Stimulated activated CD4-positive, alpha-beta T cell treated with anti-CD3 and anti-CD28 coated beads, Interleukin-15, amount 100 ng/mL, for 1 hour (primary cell): ENCODE measurements at places on chromosomes 7 and 10.

GRCh38 chr10:70866424-70866823, 21.9 kb downstream of the PCBD1 start:
- DNase-seq: no peak

DNA sequence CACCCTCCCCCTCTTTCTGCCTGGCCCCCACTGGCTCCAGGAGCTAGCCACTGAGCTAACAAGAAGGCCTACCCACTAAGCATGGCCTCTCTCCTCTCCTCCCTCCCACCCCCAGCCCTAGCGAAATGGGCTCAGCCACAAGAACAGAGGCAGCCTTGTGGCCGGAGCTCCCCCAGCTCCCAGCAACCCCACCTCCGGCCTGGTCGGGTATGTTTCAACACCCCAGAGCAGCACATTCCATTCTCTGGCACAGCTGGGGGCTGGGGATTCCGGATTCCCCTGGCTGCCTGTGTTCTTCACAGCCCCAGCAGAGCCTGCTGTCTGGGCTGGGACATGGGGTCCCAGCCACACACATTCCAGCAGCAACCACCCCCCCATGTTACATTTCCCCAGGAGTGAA, 9.0 kb downstream of the SFRP5 start:
- DNase-seq: no peak

GRCh38 chr10:116168329-116168728, 104.7 kb downstream of the GFRA1 start:
- DNase-seq: no peak

DNA sequence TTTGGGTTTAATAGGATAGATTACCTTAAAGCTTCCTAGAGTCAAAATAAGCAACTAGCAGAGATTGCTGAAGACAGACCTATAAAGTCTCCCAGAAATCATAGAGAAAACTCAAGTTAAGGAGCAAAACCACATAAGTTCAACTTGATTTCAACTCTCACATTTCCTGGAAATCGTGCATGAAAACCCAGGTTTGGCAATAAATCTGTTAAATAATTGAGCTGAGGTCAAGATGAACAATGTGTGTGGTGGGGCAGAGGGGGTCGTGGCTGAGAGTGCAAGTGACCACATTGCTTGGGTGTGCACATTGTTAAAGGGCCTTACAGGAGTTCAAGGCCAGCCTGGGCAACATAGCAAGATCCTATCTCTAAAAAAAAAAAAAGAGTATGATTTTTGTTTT, 636.5 kb downstream of the GALNT17 start:
- DNase-seq: no peak

DNA sequence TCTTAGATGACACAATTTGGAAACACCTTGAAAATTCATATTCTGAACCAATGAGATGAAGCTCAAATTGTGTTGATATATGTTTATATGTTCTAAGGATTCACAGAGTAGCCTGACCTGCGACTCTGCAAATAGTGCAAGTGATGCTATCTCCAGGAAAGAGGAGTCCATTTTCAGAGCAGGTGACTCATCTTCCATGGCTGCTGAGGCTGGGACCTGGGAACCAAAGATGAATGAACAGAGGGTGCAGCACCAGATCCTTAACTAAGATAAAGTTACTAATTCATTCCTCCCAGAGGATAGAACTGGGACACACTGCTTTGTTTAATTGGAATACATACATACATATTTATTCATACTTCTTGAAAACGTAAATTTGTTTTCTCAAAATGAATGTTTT, 240.6 kb upstream of the SEMA3C start:
- no peak for DNase-seq

GRCh38 chr7:49333180-49333881, 409.0 kb downstream of the CDC14C start:
- no peak for DNase-seq

- no peak for DNase-seq
Observed at GRCh38 chr7:41969561-41970105, 266.7 kb upstream of the INHBA start.

- DNase-seq: no peak
Observed at GRCh38 chr7:91201442-91202113, 62.7 kb upstream of the FZD1 start.

DNA sequence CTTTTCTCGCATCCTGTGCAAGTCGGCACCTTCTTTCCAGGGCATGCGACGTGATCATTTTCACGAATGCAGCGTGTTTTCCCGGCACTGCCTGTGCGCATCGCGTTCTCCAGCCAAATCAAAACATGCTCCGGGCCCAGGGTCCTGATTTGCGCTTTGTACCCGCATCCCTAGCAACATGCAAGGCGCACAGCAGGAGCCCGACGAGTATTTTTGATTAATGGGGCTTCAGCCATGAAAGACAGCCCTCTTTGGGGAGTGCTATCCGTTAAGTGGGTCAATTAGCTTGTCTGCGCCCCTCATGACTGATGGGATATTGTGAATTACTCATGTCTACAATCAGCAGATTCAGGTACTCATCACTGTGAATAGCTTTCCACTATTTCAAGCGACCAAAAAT, 243.3 kb upstream of the RNF32 start:
- DNase-seq: no peak

- DNase-seq: no peak
Observed at GRCh38 chr10:32950591-32951108, 7.4 kb downstream of the ITGB1 start.

DNA sequence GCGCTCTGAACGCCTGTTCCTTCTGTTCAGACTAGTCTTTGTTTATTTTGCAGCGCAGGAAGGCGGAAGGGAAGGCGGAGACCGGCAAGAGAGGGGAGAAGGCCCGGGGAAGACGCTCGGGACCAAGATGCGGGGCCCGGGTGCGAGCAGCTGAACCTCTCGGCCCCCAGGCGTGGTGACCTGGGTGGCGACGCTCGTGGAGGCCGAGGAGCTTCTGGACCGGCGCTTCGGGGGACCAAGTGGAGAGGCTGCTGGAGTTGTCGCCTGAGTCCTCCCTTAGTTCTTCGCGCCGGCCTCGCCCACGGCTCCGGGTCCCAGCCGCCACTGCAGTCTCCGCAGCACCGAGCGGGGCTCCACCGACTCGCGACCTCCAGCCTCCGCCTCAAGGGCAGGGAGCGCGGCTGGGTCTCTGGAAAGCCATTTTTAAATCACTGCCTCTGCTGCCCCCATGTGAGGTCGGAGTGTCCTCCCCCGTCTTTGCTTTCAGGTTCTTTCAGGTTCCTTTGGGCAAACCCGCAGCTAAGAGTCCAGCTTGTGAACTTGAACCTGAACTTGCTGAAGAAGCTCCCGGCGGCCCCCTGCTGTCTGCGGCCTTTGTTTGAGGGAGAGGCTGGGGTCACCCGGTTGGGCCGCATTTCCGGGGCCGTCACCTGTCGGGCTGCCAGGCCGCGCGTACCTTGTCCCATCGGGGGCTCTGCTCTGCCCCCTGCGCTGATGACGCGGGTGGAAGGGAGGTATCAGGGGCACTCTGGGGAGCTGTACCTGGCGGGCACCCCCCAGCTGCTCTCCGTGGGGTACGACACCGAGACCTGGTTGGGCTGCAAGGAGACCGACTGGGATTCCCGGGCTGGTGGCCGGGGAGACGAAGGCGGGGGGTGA, 136.0 kb downstream of the KIF20B start:
- no peak for DNase-seq

GRCh38 chr7:17155529-17155928, 142.9 kb upstream of the AHR start:
- DNase-seq: no peak

GRCh38 chr7:27235387-27236311, 7.0 kb upstream of the EVX1 start:
- DNase-seq: no peak

GRCh38 chr10:66931340-66931948, 5.6 kb downstream of the LRRTM3 start:
- no peak for DNase-seq

DNA sequence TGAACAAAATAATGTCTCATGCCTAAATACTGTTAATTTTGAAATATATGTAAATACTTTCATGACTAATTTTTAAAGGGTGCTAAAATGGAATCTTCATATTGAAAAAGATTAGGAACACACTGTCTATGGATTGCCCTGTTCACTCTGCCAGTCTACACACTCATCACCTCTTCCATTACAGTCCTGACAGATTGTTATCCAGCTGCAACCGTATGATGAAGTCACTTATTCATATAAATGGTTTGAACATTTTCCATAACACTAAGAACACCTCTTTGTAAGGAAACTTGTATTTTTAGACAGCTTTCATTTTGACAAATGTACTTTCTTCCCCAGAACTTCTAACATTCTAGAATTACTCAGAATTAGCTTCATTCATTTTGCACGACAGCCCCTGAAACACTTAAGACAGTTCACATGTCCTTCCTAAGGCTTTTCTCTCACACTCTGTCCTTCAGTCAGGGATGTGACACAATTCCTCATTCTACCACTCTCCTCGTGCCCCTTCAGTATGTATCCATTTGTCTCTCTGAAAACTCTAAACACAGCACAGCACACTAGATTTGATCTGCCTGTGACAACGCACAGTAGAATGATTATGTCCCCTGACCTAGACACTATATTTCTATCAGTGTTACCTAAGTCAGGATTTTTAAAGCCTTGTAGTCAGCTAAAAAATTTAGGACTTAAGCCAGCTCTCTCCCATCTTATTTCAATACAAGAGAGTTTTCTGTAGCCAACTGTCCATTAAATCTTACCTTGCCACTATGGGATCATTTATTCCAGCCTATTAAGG, 71.9 kb downstream of the ORC5 start:
- no peak for DNase-seq

DNA sequence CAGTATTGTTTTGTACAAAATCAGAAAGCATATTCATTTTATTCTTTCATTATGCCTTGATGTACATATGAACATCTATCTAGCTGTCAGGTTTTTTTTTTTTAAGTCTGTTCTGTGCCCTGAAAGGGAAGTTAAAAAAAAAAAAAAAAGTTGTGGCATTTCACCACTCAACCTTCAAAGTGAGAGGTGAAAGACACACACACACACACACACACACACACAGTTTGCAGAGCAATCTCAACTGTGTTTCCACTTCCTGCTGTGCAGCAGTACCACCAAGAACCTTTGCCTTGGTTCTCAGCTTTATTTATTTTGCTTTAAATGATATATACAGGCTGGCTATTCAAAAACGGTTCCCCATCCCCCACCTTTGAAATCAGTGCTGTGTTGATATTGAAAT, 955.6 kb downstream of the GATA3 start:
- DNase-seq: peak; percentile 10

DNA sequence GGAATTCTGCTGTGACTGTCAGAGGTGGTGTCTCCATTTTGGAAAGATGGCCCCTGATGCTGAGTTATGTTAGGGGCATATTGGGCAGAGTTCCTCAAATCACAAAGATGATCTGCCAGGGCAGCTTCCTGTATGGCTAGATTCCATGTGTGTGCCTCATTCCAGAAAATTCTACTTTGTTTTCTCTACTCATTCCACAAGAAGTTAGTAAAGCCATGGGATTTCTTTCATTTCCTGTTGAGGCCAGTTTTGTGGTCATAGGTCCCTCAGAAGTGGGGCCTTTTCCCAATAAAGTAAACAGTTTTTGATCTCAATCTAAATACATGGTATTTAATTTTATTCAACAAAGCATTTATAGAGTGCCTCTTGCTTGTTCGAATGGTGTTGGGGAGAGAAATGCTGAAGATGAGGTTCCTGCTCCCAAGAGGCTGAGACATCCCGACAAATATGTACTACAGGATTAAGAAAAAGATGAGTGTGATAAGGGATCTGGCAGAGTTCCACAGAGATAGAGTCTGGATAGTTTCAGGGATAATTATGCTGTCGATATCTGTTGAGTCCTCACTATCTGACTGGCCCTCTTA, 33.0 kb downstream of the MINDY4 start:
- no peak for DNase-seq

GRCh38 chr7:15130666-15131541, 228.4 kb upstream of the DGKB start:
- no peak for DNase-seq

DNA sequence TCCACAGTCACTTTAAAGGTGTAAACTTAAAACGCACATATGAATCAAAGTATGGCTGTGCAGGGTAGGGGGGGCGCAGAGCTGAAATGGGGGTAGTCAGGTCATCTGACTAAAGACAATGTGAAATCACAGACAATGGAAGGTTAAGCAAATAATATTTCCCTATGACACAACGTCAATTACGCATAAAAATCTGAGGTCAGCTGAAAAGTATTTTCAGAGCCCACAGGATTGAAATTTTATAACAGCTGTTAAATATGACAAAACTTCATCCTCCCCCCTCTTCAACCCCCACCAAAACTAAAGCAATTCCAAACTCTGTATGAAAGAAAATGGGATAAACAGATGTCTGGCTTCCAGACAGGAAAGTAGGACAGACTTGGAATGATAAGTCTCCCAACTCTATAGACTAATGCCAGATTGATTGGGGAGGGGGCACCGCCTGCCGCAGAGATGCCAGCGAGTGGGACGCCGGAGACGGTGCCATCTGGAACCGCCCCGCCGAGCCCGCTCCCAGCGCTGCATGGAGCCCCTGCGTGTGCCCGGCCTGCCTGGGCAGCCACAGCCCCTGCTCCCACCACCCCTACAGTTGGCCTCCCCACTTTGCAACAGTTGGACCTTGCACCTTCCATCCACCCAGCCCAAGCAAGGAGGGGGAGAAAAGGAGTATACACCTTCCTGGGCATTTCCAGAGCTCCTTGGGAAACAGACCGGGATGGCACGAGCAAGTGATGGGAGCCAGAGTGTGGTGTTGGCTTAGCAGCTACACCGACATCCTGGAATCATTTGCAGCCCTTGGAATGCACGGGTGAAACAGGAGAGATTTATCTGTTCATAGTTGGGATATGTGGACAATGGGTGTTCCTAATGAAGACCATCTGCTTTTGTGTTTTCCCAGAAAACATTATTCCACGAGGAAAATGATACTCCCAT, 10.7 kb downstream of the EBF3 start:
- no peak for DNase-seq

DNA sequence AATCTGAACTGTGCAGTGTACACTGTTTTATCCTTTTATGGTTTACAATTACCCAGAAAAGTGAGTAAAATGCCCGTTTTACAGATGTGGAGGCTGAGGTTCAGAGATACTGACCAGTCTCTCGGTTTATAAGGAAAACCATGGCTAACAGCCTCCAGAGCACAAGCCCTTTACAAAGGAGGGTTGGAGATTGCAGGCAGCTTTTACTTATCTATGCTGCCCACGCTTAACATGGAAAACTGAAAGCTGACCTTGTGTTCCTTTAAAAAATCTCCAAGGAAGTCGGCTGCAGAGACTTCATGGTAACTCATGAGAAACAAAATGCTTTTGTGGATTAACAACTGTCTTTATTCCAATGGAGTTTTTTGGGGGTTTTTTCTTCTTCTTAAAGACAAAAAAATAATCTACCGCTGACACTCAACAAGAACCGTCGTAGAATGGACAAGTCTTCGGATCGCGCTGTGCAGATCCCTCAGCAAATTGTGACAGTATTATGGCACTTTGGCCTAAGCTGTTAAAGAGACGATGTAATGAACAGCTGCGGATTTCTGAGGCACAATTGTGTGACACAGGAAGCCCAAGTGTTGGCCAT, 654 bp upstream of the SLF2 start:
- no peak for DNase-seq

DNA sequence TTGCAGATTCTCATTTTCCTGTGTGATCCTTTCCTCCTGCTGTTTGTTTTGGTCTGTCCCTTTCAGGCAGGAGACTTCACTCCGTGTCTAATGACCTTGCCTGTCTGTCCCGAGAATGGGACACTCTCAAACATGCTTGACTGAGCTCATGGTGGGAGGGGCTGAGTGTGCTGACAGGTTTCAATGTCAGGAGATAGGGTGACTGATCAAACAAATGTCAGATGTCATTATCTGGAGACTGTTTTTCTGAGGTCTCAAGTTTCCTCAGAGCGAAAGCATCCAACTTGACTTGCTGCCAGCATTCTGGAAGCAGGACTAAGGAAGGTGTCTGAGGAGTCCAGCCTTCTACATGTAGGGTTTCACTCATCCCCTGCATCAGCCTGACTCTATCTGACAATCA, 228.8 kb upstream of the KIAA1217 start:
- no peak for DNase-seq
